ENCODE measurements at places on chromosomes 13 and 19.

DNA sequence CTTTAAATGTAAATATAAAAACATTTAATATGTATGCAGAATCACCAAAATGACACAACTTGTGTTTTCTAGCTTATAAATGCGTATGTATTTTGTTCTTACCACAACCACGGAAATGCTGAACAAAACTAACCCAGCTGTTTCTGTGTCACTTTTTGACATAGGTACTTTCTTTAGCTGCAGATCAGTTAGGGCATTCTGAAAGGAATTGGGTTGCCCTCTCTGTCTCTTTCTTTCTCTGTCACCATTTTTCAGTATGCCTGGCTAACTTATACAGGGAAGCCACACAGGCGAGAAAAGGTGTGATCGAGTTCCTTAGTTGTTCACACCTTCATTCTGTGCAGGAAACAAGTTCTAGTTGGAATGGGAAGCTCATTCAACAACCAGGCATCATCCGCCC, 72.6 kb upstream of the ARGLU1 start:
- no peak for DNase-seq

GRCh38 chr13:110479648-110480047, 81.9 kb downstream of the RAB20 start:
- no peak for DNase-seq

GRCh38 chr19:2462635-2463421, 6.1 kb upstream of the LMNB2 start:
- DNase-seq = peak; percentile 97

- DNase-seq = no peak
These were observed 8.4 kb downstream of the GIPC1 start for GRCh38 chr19:14487370-14488125.

- DNase-seq = no peak
These were observed 9.8 kb upstream of the CXCL17 start for GRCh38 chr19:42452590-42452989.

GRCh38 chr19:16351133-16351809, 26.6 kb downstream of the KLF2 start:
- DNase-seq = no peak
